ENCODE measurements at places on chromosomes 12 and 14.

DNA sequence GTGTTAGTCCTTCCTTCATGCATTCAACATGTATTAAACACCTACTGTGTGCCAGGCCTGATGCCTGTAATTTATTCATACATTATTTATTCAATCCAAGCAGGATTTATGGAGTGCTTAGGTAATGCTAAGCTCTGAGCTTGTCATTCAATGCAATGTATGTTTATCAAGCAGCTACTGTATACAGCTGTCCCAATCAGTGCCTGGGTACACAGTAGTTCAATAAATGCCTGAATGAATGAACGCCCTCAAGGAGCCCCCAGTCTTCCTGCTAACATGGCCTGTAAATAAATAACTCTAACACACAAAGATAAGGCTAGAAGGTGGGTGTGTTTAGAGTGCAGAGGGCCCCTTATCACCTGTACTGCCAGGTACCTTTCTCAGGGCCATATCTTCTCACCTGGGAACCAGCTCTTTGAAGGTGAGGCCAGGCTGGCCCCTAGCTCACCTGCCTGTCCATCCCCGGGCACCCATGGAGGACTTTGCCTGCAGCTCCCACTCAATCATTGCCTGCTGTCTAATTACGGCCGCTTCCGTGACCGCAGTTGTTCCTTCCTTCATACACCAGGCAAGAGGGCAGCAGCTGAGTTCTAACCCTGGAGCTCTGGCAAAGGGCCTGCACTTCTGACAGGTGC, 20.0 kb upstream of the KDM2B start:
- no peak for DNase-seq

- DNase-seq: no peak
Measured at GRCh38 chr12:80157645-80158044, 58.3 kb downstream of the OTOGL start.

DNA sequence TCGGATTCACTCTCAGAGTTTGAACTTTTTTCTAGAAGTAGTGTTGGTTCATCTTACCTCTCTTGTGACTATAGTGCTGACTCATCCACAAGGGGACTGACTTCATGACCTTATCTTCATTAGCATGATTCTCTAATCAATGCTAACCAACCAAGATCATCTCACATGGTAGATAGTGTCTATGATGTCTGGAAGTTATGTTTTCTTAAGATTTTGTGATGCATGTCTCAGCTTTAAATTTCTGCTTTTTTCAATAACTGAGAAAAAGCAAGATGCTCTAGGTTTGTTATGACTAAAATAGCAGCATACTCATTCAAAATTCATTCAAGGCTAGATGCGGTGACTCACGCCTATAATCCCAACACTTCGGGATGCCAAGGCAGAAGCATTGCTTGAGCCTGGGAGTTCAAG, 12.3 kb upstream of the SLC35E3 start:
- no peak for DNase-seq

DNA sequence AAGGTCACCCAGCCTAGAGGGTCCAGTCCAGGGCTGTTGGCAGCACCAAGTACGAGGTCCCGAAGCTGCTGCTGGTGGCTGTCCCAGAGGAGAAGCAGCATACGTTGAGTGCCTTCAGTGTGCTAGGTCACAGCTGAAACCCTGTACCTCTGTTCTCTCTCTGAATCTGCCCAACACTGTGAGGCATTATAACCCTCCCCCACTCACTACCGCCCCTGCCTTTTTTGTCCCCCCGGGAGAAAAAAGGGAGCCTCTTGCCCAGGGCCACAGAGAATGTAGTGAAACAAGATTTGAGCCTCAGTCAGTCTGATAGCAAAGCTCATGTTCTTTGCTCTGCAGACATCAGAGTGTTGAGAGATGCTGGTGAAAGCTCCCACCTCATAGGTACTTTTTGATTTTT, 53.4 kb downstream of the PPP2R5C start:
- no peak for DNase-seq

GRCh38 chr12:124673801-124674617, 106.6 kb upstream of the NCOR2 start:
- no peak for DNase-seq

DNA sequence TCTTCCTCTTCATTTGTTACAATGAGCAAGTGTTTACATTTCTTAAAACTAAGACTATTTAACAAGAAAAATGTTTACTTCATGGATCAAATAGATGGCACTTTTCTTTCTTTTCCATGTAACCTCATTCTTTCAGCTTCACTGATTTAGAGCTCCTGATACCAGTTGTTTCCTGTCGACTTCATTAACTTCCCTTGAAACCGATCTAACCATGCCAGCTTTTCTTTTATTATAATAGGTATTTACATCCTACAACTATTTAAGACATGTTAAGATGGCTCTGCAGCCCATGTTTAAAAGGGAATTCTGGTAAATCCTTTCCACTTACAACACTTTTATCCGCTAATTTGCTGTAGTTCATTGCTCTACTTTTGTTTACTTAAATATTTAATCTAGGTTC, 107.3 kb upstream of the DCN start:
- DNase-seq: no peak

GRCh38 chr14:44109036-44109435, 398.0 kb downstream of the FSCB start:
- no peak for DNase-seq

GRCh38 chr14:105891631-105892452, 365.5 kb downstream of the TMEM121 start:
- DNase-seq: no peak
